ENCODE measurements at places on chromosomes 1 and 21.

DNA sequence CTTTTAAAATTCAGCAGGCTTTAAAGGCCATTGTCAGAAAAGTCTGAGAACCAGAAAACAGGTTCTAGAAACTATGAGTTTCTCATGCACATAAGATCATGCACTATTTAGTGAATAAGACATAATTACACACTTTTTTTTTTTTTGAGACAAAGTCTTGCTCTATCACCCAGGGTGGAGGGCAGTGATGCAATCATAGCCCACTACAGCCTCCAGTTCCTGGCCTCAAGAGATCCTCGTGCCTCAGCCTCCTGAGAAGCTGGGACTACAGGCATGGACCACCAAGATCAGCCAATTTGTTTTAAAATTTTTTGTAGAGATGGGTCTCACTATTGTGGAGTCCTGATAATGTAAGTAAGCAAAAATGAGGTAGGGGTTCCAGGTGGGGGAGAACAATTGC is 134.9 kb downstream of the VAV3 start:
- no peak for DNase-seq
- H3K36me3 ChIP-seq: no peaks in the 10 kb centered on the region
- H3K4me3 ChIP-seq: no peak overlapping the region
- H3K27ac ChIP-seq: no peak overlapping the region

GRCh38 chr21:38311765-38312164 is 55.0 kb downstream of the KCNJ15 start:
- H3K27me3 ChIP-seq: no peaks in the 10 kb centered on the region
- H3K36me3 ChIP-seq: no peaks in the 10 kb centered on the region
- no peak overlapping the region for H3K4me3 ChIP-seq
- peak; percentile 29 for DNase-seq
- peak overlapping the region; percentile 78 for H3K27ac ChIP-seq

GRCh38 chr1:24575905-24576587 is 20.2 kb downstream of the NCMAP start:
- no peaks in the 10 kb centered on the region for H3K4me1 ChIP-seq
- DNase-seq: no peak
- no peaks in the 10 kb centered on the region for H3K36me3 ChIP-seq

- H3K27ac ChIP-seq: no peak overlapping the region
- no peak for DNase-seq
- H3K4me1 ChIP-seq: peaks cover 8% of the 10 kb centered on the region
- no peak overlapping the region for H3K4me3 ChIP-seq
- H3K36me3 ChIP-seq: no peaks in the 10 kb centered on the region
- H3K27me3 ChIP-seq: no peaks in the 10 kb centered on the region
These were observed 61.6 kb downstream of the SELENOF start for GRCh38 chr1:86852289-86852688.

DNA sequence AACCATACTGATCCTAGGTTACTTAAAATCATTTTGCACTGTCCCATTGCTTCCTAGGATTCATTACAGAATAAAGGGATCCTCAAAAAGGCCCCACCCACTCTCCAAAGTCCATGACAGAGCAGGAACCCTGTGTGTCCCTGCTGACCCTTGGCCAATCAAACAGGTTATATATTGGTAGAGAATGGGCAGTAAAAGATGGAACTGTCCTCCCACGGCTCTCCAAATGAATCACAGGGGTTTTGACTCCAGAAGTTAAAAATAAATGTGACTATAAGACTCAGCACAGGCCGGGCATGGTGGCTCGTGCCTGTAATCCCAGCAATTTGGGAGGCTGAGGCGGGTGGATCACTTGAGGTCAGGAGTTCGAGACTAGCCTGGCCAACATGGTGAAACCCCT is 65.5 kb downstream of the ACOT7 start:
- peak; percentile 33 for DNase-seq
- H3K36me3 ChIP-seq: no peaks in the 10 kb centered on the region
- no peak overlapping the region for H3K4me3 ChIP-seq
- no peak overlapping the region for H3K27ac ChIP-seq
- H3K27me3 ChIP-seq: no peaks in the 10 kb centered on the region

DNA sequence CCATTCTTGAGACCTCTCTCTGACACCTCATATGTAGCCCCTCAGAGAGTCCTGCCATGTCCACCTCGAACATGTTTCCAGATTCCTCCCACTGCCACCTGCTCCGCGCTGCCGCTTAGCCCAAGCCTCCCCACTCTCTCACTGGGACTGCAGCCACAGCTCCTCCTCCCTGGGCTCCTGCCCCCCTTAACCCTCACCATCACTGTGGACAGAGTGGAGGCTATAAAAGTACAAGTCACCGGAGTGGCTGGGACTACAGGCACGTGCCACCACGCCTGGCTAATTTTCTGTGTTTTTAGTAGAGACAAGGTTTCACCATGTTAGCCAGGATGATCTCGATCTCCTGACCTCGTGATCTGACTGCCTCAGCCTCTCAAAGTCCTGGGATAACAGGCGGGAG is 77.0 kb downstream of the VWA5B1 start:
- H3K27me3 ChIP-seq: peaks cover 37% of the 10 kb centered on the region
- H3K4me3 ChIP-seq: no peak overlapping the region
- H3K36me3 ChIP-seq: no peaks in the 10 kb centered on the region
- DNase-seq: no peak

DNA sequence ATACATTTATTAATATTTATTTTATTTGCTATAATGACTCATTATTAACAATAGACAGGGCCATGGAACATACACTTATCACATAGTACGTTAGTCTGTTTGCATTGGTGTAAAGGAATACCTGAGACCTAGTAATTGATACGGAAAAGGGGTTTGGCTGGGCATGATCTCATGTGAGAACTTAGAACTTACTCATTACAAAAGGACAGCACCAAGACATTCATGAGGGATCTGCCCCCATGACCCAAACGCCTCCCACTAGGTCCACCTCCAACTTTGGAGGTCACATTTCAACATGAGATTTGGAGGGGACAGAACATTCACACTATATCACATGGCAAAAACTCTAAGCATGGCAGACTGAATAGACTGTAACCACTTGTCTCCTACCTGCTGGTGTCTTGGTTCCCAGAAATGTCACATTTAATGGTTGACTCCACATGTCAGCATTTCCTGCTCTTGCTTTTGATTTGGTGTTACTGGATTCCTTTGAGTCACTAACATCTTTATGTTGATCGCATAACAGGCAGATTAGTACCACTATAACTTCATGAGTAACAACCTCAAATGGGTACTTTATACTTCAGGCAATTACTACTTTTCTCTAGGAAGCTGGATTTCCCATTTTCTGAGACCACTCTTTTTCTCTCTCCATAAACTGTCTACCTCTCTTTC is 3.5 kb upstream of the C1orf116 start:
- H3K27ac ChIP-seq: no peak overlapping the region
- no peaks in the 10 kb centered on the region for H3K27me3 ChIP-seq
- peak; percentile 29 for DNase-seq
- H3K4me1 ChIP-seq: peaks cover 35% of the 10 kb centered on the region
- no peak overlapping the region for H3K4me3 ChIP-seq

GRCh38 chr1:168470901-168471431 is 72.8 kb downstream of the XCL2 start:
- DNase-seq: peak; percentile 95
- H3K4me1 ChIP-seq: peaks cover 44% of the 10 kb centered on the region
- H3K27ac ChIP-seq: peak overlapping the region; percentile 87
- no peaks in the 10 kb centered on the region for H3K36me3 ChIP-seq
- H3K4me3 ChIP-seq: peak overlapping the region; percentile 52

DNA sequence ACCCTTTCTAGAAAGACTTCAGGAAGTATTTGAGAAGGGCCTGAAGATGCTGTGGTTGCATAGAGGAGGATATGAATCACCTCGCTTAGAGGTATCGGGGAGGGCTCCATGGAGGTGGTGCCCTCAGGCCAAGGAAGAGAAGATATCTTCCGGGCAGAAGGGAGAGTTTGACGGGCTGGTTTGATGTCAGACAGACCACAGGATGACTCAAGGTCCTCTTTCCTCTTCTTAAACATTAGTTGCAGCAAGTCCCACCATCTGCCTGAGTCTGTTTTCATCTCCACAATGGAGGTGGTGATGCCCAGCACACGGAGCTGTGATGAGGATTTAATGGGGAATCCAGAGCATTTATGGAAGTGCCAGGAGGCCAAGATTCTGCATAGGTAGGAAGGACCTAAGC is 25.1 kb upstream of the RUNX3 start:
- H3K4me3 ChIP-seq: no peak overlapping the region
- DNase-seq: peak; percentile 70
- H3K27me3 ChIP-seq: no peaks in the 10 kb centered on the region
- no peak overlapping the region for H3K27ac ChIP-seq

DNA sequence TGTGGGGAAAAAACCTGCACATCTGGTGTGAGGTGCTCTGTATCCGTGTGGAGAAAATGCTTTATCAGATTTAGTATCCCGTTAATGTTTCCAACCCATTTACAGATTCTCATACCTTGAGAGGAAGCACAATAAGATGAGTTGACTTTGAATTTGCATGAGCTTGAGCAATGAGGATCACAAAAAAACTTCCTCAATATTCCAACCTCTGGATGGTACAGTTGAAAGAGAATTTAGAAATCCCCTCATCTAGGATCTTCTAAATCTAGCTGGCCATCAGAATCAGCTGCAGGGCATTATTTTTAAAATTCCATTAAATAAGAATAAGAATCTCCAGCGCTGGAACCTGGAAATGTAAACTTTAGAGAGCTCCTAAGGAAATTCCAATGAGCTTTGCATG is 82.5 kb upstream of the NR5A2 start:
- no peak for DNase-seq
- H3K27ac ChIP-seq: no peak overlapping the region
- H3K4me3 ChIP-seq: no peak overlapping the region
- peaks cover 12% of the 10 kb centered on the region for H3K4me1 ChIP-seq
- no peaks in the 10 kb centered on the region for H3K27me3 ChIP-seq

DNA sequence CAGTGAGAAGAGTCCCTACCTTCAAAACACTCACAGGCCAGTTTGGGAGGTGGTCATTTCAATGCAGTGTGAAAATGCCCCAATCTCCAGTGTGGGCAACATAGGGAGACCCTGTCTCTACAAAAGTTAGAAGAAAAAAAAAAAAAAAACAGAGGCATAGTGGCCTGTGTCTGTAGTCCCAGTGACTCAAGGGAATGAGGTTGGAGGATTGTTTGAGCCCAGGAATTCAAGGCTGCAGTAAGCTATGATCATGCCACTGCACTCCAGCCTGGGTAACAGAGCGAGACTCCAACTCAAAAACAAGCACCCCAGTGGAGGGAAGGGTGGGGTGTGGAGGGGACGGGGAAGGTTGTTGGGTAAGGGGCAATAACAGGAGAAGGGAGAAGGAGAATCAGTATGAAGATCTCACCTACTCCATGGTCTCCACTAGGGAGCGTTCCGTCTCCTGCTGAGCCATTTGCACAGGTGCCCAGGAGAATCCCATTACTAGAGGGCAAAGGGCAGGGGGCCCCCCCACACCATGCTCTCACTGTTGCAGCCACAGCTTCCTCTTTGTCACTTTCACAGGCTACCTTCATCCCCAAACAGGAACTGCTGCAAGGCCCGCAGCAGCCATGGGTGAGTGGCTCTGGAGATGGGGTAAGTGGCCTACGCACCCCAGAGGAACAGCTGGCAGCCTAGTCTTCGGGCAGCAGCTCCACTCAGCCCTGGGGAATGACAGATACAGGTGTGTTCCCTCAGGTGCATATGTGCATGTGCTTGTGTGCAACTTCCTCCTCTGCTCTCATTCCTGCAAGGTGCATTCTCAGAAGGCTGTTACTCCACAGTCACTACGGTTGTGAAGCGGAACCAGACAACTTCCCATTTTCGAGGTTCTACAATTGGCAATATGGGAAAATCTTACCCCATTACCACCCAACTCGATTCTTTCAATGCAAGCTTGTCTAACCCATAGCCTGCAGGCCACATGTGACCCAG is 87.9 kb upstream of the LYST start:
- H3K27ac ChIP-seq: peak overlapping the region; percentile 76
- H3K27me3 ChIP-seq: no peaks in the 10 kb centered on the region
- DNase-seq: peak; percentile 32

- peaks cover 6% of the 10 kb centered on the region for H3K4me1 ChIP-seq
- H3K27ac ChIP-seq: no peak overlapping the region
- no peak for DNase-seq
- H3K4me3 ChIP-seq: no peak overlapping the region
These were observed 9.0 kb downstream of the MYOM3 start for GRCh38 chr1:24102961-24103360.

GRCh38 chr1:1959840-1960479 is 40.9 kb upstream of the TMEM52 start:
- H3K27me3 ChIP-seq: peaks cover 24% of the 10 kb centered on the region
- no peak overlapping the region for H3K27ac ChIP-seq
- no peaks in the 10 kb centered on the region for H3K36me3 ChIP-seq
- peak; percentile 77 for DNase-seq
- no peaks in the 10 kb centered on the region for H3K4me1 ChIP-seq

- H3K27me3 ChIP-seq: no peaks in the 10 kb centered on the region
- H3K36me3 ChIP-seq: peaks cover under 1% of the 10 kb centered on the region
- H3K27ac ChIP-seq: peak overlapping the region; percentile 99
- peak overlapping the region; percentile 24 for H3K4me3 ChIP-seq
These were observed 68.9 kb downstream of the UCK2 start for GRCh38 chr1:165896277-165896676.

DNA sequence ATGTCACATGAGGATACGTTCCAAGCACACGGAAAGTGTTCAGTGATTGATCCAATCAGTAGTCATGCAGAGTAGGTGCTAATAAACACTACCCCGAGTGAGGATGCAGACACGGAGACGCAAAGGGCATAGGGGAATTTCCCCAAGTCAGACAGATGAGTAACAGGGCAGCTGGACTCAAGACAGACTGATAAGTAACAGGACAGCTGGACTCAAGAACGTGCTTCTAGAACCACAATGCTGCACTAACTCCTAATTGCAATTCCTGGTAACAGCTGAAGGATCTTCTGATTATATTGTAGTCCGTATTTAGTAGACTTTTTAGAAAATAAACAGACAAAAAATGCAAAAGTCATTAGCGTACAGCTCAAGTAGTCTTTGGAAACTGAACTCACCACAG is 1.9 kb upstream of the OR2T10 start:
- no peak overlapping the region for H3K4me3 ChIP-seq
- no peaks in the 10 kb centered on the region for H3K4me1 ChIP-seq
- H3K27ac ChIP-seq: no peak overlapping the region
- H3K36me3 ChIP-seq: no peaks in the 10 kb centered on the region
- no peaks in the 10 kb centered on the region for H3K27me3 ChIP-seq
- no peak for DNase-seq

GRCh38 chr1:154652893-154653292 is 44.9 kb upstream of the ADAR start:
- no peaks in the 10 kb centered on the region for H3K36me3 ChIP-seq
- H3K4me1 ChIP-seq: no peaks in the 10 kb centered on the region
- H3K4me3 ChIP-seq: no peak overlapping the region
- no peak overlapping the region for H3K27ac ChIP-seq
- H3K27me3 ChIP-seq: peaks cover 44% of the 10 kb centered on the region

GRCh38 chr1:10257851-10258250 is 47.5 kb downstream of the KIF1B start:
- no peak overlapping the region for H3K27ac ChIP-seq
- H3K4me1 ChIP-seq: peaks cover 17% of the 10 kb centered on the region
- H3K4me3 ChIP-seq: no peak overlapping the region
- H3K27me3 ChIP-seq: no peaks in the 10 kb centered on the region
- peaks cover 21% of the 10 kb centered on the region for H3K36me3 ChIP-seq
- DNase-seq: no peak

GRCh38 chr1:43783671-43784205 is 76.4 kb downstream of the ST3GAL3 start:
- peak; percentile 56 for DNase-seq
- 0 out of 2 replicates have a peak overlapping the region, but pooled peaks have one; percentile 23 for H3K27ac ChIP-seq
- H3K4me3 ChIP-seq: no peak overlapping the region
- H3K4me1 ChIP-seq: peaks cover 24% of the 10 kb centered on the region
